ENCODE measurements at places on chromosomes 7 and 10.

DNA sequence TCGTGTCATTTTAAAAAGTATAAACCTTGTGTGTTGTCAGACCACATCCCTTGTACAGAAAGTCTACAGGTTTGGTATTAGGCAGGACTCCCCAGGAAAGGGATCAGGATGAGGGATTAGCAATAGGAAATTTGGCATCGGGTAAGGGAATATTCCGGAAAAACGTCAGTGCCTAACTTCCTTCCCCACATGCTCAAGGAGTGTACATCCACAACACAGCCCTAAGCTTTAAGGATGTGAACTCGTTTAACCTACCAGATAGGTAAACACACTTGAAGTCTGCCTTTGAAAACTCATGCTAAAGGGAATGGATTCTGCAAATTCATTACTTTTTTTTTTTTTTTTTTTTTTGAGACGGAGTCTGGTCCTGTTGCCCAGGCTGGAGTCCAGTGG is 194.9 kb downstream of the SKIDA1 start:
- no peak for DNase-seq

DNA sequence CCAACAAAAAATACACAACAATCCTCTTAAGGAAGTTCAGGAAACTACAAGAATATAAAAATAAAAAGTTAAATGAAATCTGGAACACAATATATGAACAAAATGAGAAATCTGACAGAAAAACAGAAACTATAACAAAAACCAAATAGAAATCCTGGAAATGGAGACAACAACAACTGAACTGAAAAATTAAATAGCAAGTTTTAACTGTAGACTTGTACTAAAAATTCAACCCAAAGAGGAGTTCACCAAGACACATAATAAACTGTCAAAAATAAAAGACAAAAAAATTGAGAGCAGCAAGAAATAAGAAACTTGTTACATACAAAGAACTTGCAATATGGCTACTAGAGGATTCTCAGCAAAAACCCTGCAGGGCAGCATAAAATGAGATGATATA is 45.1 kb downstream of the HBP1 start:
- DNase-seq = no peak

- no peak for DNase-seq
Observed at GRCh38 chr10:32972929-32973328, 14.9 kb upstream of the ITGB1 start.

DNA sequence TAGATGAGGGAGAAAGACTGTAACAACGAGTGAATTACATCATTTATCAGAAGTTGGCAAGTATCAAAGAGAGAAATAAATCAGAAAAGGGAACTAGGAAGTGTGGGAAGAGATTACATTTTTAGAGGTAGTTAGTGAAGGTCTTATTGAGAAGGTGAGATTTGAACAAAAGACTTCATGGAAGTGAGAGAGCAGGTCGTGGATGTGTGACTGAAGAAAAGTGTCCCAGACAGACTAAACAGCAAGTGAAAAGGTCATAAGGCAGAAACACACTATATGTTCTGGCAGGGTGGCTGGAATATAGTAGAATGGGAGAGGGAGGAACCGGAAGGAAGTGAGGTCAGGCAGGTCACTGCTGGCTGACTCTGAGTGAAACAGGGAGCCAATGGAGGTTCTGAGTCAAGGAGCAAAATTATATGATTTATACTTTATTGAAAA is 35.7 kb upstream of the RHOBTB1 start:
- no peak for DNase-seq

DNA sequence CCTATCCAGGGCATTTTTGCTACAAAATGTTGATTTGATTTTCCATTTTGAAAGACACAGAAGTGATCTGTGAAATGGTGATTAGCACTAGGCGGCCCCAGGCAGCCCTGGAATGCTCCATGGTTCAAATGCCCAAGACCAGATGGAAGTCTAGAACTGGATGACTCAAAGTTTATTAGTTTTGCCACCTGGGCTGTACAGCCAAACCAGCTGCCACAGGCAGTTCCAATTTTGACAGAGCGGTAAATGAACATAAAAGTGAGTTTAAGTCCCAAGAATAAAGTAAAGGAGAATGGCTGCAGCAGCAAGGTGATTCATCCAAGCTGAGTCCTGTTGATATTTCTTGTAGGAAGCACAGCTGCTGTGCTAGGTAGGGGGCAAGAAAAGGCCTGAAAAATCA is 180.5 kb downstream of the SUGCT start:
- DNase-seq = no peak

GRCh38 chr10:126686268-126686667 is 15.8 kb upstream of the C10orf90 start:
- no peak for DNase-seq

GRCh38 chr7:149454750-149455149 is 6.1 kb downstream of the ZNF777 start:
- no peak for DNase-seq

DNA sequence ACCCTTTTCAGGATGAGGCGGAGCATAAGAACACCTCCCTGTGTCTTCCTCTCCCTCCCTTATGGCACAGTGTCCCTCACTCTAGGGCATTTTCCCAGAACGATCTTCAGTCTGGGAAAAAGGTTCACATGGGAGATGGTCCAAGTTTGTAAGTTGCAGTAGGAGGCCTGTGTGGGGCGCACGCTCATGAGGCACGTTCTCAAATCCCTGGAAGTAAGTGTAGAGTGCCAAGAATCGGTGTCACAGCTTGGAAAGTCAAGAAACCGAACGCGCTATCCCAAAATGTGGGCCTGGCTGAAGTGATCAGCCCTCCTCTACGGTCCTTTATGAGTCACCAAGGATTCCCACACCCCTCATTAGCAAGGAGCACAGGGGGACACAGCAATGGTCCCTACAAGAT is 23.9 kb upstream of the SMARCD3 start:
- no peak for DNase-seq

- no peak for DNase-seq
Observed at GRCh38 chr10:11435581-11435981, 175.9 kb downstream of the USP6NL start.

DNA sequence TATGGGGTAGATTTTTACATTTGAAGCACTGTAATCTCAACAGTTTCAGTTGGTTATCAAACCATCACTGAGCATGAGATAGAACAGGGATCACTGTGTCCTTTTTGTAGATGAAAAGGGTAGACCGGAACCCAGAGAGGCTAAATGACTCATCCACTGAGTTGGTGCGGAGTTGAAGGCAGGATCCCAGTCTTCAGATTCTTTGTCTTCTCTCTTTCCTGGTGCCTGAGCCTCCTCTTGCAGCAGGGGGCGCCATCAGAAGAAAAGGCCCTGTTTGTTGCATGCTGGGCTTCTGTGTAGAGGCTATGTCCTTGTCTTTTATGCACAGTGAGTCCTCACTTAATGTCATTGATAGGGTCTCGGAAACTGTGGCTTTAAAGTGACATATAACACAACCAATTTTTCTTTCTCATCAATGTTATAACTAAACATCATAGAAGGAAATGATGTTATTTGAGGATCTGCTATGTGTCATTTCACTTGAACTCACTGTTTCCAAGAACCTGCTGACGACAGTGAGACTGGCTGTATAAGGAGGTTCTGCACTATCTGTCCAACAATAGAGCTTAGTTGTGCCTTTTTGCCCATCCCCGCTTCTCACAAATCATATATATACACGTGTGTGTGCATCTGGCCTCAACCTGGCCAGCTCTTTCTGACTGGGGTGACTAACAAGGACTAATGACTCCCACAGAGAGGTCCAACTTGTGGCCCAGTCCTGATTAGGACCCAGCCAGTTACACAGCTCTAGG is 14.3 kb downstream of the ZNF282 start:
- DNase-seq = no peak

GRCh38 chr10:78927257-78927995 is 141.3 kb upstream of the ZMIZ1 start:
- DNase-seq = no peak

- DNase-seq = no peak
Observed at GRCh38 chr7:69935107-69935506, 336.8 kb downstream of the AUTS2 start.

DNA sequence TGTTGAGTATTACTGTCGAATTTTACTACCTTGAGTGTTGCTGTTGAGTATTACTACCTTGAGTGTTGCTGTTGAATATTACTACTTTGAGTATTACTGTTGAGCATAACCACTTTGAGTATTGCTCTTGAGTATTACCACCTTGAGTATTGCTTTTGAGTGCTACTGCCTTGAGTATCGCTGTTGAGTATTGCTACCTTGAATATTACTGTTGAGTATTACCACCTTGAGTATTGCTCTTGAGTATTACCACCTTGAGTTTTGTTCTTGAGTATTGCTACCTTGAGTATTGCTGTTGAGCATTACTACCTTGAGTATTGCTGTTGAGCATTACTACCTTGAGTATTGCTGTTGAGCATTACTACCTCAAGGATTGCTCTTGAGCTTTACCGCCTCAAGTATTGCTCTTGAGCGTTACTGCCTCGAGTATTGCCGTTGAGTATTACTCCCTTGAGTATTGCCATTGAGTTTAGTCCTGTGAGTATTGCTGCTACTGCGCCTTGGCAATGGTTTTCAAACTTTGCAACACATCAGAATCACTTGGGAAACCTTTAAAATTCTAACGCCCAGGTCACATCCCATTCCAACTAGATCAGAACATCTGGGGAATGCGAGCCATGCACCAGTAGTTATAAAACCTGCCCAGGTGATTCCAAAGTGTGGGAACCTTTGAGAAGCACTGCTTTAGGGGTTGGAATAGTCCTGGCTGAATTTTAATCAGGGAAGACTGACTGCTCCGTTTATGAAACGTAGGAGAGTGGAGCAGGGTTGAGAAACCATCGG is 61.7 kb downstream of the TCF7L2 start:
- no peak for DNase-seq

DNA sequence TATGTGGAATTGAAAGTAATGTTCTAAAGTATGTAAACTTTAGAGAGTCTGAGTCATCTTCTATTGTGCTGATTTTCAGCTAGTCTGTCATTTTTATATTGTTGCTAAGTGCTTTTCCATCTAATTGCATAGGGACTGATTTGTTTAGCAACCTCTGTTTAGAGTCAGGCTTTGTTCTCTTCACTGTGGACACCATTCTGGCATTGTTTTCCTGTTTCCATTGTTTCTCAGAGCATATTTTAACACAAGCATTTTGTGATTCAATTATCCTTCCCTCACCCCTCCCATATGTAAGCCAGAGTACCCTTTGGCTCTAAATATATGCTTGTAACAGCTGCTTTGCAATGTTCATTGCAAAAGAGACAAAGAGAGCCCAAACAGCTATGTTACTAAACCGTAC is 748.4 kb upstream of the PHF14 start:
- no peak for DNase-seq

DNA sequence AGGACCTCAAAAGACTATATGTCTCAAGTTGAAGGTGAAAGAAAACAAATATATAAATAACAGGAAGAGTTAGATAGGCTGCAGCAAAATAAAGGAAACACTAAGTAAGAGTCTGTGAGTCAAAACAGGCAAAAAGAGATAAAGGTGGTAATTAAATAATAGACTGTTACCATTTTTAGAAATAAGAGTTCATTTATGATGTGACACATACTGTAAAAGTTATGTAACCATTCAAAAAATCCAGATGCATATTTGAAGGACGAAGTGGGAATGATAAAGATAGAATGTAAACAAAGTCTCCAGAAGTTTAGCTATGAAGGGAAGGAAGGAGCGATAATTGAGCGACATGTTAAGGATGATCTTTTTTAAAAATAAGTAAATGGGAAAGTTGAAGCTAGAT is 50.5 kb downstream of the HECTD2 start:
- no peak for DNase-seq

GRCh38 chr10:15763006-15763405 is 43.3 kb upstream of the ITGA8 start:
- no peak for DNase-seq

- no peak for DNase-seq
Observed at GRCh38 chr10:49023752-49024151, 84.1 kb upstream of the LRRC18 start.

DNA sequence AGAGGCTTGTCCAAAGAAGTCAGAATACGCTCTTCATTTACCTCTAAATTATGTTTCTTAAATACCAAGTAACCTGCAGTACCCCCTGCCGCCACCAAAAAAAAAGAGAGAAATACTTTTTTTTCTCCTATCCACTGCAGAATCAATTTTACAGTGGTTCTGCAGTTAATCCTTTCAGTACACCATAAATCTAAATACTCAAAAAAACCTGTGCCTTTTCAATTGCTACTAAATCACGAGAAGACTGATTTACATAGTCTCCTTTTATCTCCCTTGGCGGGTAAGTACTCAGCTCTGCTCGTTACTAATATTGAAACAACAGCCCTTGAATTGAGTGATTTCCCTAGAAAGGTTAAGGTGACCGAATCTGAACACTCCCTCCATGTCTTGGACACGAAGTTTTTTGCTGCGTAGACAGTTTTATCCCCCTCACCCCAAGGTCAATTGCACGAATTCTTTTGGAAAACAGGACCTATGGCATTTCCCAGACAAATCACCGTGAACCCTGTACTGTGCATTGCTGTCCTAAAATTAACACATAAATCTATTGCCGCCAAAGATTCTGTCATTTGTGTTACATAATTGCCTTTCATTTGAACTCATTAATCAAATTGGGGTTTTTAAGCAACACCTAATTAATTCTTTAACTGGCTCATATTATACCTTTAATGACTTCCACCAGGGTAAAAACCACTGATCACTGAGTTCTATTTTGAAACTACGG is 512 bp upstream of the VIM start:
- DNase-seq = no peak

DNA sequence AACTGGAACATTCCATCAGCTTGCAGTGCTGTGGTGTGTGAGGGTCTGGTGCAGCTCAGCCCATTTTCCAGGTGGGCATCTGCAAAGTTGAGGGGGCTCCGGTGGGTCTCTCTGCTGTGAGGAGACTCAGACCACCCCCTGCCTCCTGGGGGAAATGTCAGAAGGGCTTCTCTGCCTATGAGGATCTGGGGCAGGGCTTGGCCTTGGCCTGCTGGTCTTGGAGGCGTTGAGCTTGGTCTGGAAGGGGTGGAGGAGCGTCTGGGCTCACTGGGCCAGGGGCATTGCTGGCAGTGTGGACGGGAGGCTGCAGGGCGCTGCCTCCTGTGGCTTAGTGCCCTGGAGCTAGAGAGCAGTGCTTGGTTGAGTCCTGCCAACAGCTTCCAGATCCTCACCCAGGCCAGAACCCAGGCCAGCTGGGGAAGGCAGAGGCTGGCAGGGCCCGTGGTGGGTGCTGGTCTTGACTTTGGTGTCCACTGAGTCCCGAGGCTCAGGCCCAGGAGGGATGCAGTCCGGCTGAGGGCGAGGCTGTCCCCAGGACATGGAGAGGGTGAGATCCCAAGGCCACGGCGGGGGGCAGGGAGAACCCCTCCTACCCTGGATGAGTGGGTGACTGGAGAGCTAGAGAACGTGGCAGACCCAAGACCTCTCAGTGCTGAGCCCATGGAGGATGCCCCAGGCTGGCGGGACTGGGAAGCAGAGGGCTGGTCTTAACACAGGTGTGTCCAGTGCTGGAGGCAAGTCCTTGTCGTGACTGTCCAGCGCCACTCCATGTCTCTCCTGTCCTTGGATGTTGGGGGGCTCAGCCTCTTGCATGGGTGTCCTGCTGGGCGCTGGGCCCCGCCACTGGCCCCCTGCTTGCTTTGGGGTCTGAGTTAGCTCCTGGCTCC is 2.8 kb downstream of the SPRN start:
- no peak for DNase-seq
